ENCODE measurements at places on chromosomes 3 and 15. TPM values are rescaled to one million over a fixed set of nuclear protein-coding genes. Genes with fewer than 3 reads are reported as not detected.
A peak's percentile ranks its signal among the peaks of the same experiment; 100 is the strongest.

DNA sequence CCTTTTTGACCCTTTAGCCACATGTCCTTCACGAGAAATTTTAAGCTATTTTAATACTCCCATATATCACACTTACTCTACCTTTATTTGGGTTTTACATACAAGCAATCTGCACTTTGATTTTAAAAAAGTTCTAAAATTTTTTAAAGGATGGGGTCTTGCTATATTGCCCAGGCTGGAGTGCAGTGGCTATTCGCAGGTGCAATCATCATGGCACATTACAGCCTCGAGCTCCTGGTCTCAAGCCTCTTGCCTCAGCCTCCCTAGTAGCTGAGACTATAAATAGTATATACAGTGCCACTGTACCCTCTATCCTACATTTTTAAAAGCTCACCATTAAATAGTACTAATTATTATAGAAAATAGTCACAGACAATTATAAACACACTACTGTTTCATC is 29.9 kb downstream of the NIT2 start:
- DNase-seq, result no peak

- DNase-seq, result peak; percentile 4
These were observed 109.0 kb downstream of the ADAMTS9 start for GRCh38 chr3:64578797-64579196.

Gene TEX55
- not detected for total RNA-seq

Gene BCL2A1
- not detected for total RNA-seq

Gene MANF
- 125 TPM for total RNA-seq

Gene PDHB
- 95.7 TPM for total RNA-seq

Gene SERPINI2
- total RNA-seq, result 0.32 TPM

Gene P2RY14
- total RNA-seq, result not detected

Gene ACTRT3
- 3.3 TPM for total RNA-seq

Gene IL17RD
- 8.7 TPM for total RNA-seq

DNA sequence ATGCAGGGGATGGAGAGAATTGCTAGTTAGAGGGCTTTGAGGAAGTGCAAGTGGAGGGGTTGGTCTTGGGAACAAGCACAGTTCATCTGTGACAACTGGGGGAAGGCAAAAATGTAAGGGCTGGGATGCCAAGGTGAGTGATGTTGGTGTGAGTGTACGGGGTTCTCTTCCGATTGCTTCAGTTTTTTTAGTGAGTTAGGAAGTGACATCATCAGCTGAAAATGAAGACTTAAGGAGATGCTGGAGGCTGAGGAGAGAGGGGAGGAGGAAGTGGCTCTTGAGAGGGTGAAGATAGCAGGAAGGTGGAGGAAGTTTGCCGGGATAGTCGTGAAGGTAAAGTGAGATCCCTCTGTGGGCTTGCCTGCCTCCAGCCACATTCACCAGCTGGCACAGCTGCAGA is 12.7 kb downstream of the TICRR start:
- DNase-seq, result peak; percentile 55

DNA sequence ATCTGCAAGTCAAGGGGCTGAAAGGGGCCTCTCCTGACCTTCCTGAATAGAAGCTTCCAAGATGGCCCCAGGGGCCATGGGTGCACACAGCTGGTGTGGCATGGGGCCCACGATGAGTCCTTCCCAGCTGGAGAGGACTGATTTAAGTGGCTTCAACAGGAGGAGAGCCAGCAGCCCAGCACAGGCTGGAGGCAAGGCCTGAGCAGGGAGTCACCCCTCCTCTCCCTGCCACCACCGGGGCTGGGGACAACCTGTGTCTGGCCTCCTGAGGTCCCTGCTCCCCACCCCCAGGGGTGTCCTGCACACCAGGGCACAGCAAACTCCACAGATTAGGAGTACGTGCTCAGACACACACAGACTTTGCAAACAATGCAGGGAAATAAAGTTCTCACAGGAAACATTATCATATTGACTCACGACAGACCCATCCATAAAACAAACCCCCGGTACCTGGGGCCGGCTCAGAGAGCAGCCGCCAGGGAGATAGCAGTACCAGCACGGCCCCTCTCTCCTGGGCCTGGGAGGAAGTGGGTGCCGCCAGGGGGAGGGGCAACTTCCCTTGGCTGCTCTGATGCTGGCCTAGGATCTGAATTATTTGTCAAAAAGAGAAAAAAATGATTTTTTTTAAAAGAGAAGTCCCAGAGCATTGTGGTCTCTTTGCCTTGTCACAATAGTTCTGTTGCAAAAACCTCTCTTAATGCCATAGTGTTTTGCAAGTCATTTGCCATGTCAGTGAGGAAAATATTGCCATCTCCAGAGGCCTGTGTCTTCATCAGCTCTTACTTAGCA is 21.9 kb upstream of the TSEN2 start:
- no peak for DNase-seq

- peak; percentile 34 for DNase-seq
These were observed 123.2 kb upstream of the PLCL2 start for GRCh38 chr3:16761571-16761970.

Gene DLEC1
- 0.19 TPM for total RNA-seq

Gene CLDN11
- total RNA-seq, result 0.70 TPM

DNA sequence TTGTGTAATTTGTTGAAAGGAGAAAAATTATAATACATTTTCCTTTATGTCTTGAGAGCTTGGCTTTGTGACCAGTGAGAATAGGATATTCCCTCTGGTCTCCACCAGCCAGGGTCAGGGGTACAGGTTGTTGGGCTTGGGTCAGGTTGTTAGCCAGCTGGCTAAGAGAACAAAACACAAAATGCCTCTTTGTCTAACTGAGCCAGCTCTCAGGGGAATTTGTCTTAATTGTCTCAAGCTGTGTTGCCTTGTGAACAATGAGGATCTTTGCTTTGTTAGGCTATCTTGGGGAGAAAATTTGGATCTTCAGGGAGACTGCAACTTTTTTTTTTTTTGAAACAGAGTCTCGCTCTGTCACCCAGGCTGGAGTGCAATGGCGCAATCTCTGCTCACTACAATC is 17.7 kb upstream of the GK5 start:
- DNase-seq, result no peak

Gene CCDC33
- 0.96 TPM for total RNA-seq

Gene ISLR2
- total RNA-seq, result 0.19 TPM

DNA sequence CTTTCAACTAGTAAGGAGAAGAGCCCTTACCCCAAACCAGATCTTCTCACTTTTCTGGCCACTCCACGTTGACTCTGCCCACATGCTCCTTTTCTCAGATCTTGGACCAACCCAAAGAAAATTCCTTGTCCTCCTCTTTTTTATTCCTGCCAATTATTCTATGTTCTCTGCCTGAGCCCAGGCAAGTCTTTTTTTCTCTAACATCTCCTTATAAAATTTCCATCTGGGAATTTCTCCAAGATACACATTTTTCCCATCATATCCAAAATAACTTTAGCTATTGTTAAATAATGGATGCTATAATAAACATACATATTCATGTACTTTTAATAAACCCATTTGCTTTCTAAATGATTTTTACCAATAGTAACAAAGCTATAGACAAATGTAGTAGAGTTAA is 726.0 kb upstream of the ZNF385D start:
- no peak for DNase-seq

Gene EPHB3
- total RNA-seq, result 17.2 TPM

- DNase-seq, result no peak
These were observed 27.0 kb downstream of the CADM2 start for GRCh38 chr3:84985795-84986194.

GRCh38 chr15:78938658-78939488 is 6.0 kb downstream of the CTSH start:
- no peak for DNase-seq

DNA sequence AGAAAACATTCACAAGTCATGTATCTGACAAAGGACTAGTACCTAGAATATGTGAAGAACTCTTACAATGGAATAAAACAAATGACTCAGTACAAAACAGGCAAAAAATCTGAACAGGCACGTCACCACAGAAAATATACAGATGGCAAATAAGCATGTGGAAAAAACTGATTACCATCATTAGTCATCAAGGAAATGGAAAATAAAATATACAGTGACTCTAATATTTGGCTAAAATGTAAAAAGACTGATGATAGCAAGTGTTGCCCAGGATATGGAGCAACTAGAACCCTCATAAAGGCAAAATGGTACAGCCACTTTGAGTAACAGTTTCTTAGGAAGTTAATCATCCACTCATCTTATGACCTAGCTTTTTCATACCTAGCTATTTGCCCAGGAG is 95.8 kb upstream of the ABHD17C start:
- peak; percentile 78 for DNase-seq

DNA sequence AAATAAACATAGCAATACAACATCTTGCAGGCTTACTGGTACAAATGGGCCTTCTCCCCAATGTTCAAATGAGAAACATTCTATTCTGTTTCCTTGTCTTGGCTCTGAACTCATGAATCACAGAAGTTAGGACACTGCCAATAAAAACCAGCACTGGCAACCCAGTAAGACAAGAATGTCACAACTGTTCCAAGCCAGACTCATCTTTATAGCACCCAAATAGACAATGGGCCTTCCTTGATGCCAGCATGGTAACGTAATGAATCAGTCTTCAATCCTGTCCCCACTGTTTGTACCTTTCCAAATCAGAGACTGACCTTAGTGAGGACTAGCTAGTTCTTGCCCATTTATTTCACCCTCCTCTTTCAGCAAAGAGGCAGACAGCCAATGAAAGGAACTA is 14.1 kb upstream of the RPS17 start:
- no peak for DNase-seq

Gene SYNM
- total RNA-seq, result 10.1 TPM

GRCh38 chr15:58724466-58724865 is 25.0 kb downstream of the ADAM10 start:
- peak; percentile 56 for DNase-seq

- no peak for DNase-seq
These were observed 11.9 kb downstream of the SMAD6 start for GRCh38 chr15:66713843-66714508.

GRCh38 chr3:12663401-12663935 is 449 bp downstream of the RAF1 start:
- no peak for DNase-seq

DNA sequence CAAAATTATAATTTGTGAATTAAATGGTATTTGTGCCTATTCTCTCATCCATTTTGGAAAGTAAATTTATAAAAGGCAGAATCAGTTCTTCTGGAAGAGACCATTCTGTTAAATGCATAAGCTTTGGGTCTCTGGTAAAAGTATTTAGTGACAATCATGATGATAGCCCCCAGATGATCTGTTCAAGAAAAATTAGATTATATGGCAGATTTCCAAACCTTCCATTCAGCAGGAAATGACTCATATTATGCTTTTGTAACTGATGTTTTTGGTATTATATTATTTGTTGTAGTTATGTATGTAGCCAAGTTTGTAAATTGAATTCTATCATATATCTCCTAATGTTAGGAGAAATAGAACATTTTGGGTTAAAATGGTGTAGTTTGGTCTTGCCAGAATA is 340.8 kb upstream of the DPH6 start:
- DNase-seq, result peak; percentile 32

Gene GOLGA8S
- 0.14 TPM for total RNA-seq

DNA sequence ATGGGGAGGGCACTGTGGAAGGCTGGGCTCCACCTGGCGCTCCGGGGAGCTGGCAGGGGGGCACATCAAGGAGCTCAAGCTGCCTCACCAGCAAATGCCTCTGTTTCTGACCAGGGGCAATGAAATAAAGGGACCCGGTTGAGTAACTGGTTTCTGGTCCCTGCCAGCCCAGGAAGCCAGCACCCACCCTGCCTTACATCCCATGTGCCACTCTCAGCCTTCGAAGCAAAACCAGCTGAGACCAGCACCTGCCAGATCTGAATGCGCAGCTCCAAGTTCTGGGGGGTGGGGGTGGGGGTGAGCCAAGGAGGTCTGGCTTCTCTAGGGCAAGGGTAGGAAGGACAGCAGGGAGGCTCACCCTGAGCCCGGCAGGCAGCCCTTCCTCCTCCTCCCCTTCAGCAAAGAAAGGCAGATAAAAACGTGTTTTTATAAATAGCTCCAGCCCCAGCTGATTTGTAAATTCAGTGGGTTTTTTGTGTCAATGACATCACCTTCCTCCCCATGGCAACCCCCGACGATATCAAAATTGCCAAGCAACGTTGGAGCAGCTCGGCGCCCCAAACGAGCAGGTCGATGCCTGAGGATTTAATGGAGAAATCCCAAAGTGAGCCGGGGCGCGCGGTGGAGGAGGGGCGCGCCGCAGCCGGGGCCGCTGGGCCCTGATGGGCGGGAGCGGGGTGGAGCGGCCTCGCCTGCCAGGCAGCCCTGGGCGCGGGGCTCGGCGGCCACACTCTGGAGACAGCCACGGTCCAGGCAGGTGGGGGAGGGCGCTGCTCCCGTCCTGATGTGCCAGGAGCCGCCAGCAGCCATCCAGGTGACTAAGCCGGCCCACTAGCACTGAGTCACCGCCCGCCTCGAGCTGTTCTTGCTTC is at the start of gene PAK6:
Gene PAK6 (plus strand): TSS at position 532 of the 872 bp plus-strand sequence. CDS start 25,723 bp downstream, outside the sequence.
- DNase-seq, result peak; percentile 30

DNA sequence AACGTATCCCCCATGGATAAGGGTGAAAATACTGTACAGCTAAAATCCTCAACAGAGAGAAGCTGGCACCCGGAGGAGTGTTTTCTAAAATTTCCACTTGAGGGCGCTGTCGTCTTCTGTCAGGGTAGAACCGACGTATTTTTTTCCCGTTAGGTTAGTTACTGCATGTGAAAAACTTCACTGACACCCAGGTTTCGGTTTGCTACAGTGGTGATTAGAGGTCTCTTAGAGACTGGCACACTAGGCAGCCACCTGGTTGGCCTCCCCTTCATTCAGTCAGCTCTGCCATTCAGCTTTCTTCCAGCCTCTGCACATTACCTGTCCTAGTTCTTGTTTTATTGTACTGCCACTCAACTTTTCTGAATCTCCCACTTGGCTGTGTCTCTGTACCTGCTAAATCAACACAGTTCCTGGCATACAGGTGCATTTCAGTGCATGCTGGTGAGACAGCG is 18.4 kb downstream of the CCK start:
- no peak for DNase-seq

DNA sequence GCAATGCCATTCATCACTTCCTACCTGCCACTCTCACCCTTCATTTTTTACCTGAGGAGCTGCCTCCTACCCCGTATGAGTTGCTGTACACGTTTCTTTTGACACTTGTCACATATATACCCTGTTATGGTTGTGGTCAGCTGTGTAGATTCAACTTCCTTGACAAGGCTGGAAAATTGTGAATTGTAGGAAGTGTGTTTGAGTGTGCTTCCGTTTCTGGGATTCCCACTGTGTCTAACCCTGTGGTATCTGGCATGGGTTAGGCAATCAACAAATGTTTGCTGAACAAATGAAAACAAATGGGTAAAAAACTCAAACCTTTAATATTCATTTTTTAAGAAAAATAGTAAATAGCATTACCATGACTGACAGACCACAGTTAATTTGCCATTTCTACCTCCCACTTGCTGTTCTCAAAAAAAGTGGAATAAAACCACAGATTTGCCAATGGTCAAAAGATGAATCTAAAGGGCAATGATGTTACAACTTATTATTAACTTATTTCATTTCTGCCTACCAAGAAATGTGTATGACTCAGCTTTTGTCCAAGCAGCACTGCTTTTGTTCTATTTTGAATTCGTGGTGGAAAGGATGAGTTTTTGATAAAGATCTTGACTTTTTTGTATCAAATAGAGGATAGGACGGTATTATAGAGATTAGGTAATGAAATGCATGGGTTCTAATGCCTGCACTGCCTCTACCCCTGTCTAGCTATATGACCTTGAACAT is 404.6 kb downstream of the LPP start:
- DNase-seq, result peak; percentile 59

Gene GPR156
- total RNA-seq, result 0.39 TPM

GRCh38 chr3:106030627-106030963 is 161.8 kb upstream of the CBLB start:
- peak; percentile 60 for DNase-seq

GRCh38 chr15:44722011-44722410 is 10.7 kb downstream of the B2M start:
- no peak for DNase-seq
